ENCODE measurements at places on chromosomes 11 and 22.

DNA sequence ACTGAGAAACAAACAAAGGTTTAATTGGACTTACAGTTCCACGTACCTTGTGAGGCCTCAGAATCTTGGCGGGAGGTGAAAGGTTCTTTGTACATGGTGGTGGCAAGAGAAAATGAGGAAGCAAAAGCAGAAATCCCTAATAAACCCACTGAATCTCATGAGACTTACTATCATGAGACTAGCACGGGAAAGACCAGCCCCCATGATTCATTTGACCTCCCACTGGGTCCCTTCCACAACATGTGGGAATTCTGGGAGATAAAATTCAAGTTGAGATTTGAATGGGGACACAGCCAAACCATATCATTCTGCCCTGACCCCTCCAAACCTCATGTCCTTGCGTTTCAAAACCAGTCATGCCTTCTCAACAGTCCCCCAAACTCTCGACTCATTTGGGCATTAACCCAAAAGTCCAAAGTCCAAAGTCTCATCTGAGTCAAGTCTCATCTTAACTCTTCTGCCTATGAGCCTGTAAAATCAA is 617.4 kb downstream of the CNTN5 start:
- DNase-seq, result no peak

DNA sequence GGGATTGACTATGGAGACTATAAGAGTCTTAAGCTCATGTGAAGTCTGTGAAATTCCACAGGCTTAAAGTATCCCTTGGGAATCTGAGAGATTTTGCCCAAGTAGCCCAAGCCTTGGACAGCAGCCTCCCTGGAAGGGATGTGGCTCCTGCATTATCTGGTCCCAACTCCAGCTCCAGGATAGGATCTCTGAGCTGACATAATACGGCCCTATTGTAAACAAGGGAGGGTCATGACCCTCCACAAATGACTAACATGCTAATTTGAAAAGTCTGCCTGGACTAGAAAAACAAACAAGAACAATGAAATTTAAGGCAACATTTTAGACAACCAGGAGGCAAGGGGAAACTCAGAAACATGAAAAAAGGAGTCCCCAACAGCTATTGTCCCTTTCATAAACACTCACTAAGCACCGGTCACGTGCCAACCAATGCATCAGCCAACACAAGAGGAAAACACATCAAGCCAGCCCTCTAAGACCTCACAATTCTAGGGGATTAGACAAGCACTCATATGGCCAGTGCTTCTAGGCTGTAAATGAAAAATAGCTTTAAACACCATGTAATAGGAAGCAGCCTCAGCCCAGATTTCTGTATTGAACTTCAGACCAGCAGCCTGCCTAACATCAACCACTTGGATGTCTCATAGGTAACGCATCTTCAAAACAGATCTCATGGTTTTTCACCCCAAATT is 101.2 kb upstream of the TIMP3 start:
- DNase-seq, result no peak

DNA sequence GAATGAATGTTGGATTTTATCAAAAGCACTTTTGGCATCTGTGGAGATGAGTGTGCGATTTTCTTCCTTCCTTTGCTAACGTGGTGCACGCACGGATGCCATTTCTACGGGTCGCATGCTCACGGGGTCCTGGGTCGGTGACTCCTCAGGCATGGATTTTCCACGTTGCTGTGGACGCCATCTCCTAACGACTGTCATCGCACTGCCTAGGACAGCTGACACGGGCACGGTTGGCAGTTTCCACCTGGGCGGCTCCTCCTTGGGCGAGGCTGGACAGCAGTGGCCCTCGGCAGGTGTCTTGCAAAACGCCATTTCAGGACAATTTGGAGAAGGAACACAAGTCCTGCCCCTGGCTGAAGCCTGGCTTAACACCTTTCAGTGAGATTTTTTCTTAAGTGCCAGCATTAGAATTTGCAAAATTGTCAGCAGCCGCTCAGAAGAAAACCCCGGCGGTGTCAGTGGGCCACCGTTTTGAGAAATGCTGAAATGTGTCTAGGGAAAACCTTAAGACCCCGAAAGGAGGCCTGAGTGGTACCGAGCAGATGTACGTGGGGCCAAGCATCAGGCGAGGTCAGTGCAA is 34.7 kb upstream of the TOLLIP start:
- DNase-seq, result no peak

- no peak for DNase-seq
Observed at GRCh38 chr11:123219066-123219690, 24.1 kb upstream of the CLMP start.

Measured in activated T-cell treated with anti-CD3 and anti-CD28 coated beads, Interleukin-2, amount 50 U/mL, for 1 hour (primary cell).